Transverse colon (tissue), 4 donors: ENCODE measurements at places on chromosomes 13 and 19. TPM values are rescaled to one million over a fixed set of nuclear protein-coding genes. Genes with fewer than 3 reads are reported as not detected.

DNA sequence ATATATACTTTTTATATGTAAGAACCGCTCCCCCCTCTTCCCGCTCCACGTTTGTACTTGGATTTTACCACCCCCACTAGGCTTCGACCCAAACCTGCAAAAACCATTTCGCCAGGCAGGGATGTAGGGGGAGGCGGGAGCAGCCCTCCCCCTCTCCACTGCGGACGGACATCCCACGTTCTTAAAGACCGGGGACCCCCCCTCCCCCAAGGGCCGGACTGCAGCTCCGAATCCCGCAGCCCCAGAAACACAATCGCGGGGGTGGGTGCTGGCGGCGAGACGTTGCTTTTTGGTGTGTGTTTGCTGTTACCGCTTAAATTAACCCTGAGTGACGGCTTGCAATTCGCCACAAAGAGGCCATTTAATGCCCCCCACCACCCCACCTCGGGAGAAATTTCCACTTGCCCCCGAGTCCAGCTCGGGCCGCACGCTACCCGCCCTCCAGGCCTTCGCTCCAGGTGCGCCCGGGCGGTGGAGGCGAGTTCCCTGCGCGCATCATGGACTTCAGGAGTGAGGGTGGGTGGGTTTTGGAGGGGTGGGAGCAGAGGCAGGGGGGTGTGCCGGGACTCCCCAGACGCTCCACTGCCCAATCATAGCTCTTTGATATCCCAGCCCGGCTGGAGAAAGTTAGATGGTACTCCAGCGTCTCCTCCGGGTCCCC, 15.8 kb downstream of the NFIX start:
- no peak for DNase-seq

DNA sequence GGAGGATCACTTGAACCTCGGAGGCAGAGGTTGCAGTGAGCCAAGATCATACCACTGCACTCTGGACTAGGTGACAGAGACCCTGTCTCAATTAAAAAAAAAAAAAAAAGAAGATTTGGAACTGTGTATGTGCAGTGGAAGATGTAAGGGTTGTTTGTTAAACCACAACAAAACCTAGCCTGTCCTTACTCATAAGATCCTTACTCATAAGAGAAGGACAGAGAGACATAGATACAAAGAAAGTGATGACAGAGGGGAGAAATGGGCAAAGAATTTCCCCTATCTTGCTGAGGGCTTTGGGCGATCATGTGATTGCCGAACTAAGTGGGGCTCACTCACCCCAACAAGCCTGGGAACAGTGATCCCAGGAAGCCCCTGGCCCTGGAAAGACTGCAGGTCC, 7.9 kb downstream of the ITPKC start:
- no peak for DNase-seq

GRCh38 chr13:90696656-90697055, 650.8 kb upstream of the MIR17HG start:
- no peak for DNase-seq

DNA sequence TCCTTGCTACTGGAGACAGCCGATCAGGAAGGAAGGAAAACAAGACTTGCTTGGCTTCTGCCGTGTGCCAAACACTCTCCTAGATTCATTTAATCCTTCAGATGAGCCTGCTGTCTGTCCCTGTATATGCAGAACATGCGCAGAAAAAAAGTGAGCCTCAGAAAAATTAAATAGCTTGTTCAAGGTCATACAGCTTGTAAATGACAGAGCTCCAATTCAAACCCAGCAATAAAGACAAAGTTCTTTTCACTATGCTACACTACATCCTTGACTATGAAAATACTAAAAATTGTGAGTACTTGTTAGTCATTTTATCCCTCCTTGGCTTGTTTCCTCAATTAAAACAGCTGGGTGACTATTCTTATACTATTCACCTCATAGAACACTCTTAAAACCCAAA, 121.4 kb downstream of the KCNRG start:
- no peak for DNase-seq

DNA sequence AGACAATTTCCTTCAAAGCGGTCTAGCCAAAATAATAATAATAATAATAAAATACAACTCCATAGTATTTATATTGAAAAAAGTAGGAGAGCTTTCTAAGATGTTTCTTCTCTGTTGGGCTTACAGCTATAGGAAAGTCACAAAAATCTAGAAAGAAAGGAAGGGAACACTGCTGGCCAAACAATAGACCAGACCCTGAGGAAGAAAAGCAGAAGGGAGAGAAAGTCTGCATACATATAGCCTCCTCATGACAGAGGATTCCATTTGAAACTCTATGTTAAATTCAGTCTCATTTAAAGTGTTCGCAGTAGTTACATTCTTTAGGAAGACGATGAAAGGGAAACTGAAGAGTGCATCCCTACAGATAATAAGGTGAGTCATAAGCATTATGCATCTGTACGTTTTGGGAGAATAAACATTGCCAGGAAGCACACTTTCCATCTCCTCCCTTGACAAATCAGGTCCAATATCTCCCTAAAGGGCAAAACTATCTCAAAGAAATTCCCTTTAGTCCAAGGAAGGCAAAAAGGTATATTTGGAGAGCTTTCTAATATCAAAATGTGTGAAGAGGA, 86.5 kb downstream of the PCDH9 start:
- DNase-seq: no peak

DNA sequence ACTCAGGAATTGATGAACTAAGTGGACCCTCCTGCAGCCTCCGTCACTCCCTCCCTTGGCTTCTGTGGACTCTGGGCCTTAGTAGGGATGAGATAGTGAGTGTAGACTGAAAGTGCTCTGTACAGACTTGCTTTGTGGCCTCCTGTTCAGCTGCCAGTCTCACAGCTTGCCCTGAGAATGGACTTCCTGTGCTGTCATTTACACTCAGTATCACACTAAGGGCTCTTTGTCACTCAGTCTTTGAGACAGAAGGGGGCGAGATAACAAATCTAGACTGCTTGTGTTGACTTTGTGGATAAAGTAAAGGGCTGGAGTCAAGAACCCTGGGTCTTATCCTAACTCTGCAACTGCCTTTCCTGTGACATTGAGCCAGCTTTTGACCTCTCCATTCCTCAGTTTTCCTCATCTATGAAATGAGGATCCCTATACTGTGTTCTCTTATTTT, 21.0 kb upstream of the SPRY2 start:
- no peak for DNase-seq

GRCh38 chr13:44951184-44951583, 38.1 kb downstream of the NUFIP1 start:
- DNase-seq: no peak

- no peak for DNase-seq
Observed at GRCh38 chr19:18137657-18138339, 15.2 kb upstream of the PIK3R2 start.

GRCh38 chr19:12035220-12036172, at the start of gene ZNF433:
Gene ZNF433 (minus strand): TSS chr19:12035679. CDS start chr19:12035539, 140 bp downstream.
- DNase-seq: peak; percentile 96

- DNase-seq: no peak
Observed at GRCh38 chr13:52848455-52849195, at the start of gene PCDH8. Gene PCDH8 (minus strand): TSS chr13:52848640. CDS start chr13:52848436, 204 bp downstream.

DNA sequence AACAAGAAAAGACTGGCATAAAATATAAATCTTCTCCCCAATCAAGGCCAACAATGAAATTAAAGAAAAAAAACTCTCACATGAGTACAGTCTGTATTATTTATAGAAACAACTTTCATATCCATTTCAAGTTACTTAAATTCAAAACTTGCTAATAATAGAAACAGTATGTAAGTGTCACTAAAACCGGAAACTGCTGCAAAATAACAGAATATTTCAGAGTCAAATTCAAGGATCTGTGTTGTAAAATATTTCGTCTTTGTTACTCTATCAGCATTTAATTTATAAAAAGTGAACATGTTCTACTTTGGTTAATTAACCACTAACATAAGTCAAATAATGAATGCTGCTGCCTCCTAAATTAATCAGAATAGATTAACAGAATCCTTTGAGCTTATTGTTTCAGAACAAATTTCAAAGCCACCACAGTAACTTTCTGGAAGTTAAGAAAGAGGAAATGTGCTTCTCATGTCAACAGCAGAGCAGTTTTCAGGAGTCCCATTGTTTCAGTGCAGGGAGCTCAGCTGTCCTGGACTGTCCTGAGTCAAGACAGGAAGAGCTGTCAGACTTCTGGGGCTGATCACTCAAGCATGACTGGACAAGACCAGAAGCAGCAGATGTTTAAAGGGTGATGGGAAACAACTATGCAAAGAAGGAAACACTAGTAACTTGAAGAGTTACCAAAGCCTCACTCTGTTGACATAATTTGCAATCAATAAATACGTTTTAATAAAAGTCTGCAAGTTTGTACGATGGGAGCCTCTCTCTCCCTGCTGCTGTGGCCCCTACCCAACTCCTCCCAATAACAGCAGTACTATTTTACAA, 76.9 kb downstream of the FOXO1 start:
- peak; percentile 48 for DNase-seq

DNA sequence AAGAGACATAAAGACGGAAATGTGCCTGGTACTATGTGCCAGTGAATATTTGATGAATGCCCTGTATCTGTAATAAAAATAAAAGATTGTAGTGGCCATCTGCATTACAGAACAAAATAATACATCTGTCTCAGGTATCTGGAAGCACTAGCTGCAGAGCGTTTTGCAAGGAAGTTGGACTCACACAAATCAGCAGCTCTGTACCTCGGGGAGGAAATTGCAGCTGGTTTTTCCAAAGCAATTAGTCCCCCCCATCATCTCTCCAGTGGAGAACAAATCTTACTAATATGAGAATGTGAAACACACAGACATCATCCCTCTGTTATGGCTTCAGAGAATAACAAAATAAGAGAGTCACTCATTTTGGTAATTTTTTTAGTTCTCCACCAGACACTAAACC, 245.3 kb downstream of the ITGBL1 start:
- no peak for DNase-seq

GRCh38 chr19:49952479-49952836, 8.5 kb downstream of the SIGLEC11 start:
- DNase-seq: no peak

- DNase-seq: no peak
Observed at GRCh38 chr19:50162988-50163387, at the start of gene IZUMO2. Gene IZUMO2 (minus strand): TSS chr19:50163281. CDS start chr19:50163194, 87 bp downstream.

GRCh38 chr13:65966991-65967451, 1263.1 kb downstream of the PCDH9 start:
- DNase-seq: no peak

DNA sequence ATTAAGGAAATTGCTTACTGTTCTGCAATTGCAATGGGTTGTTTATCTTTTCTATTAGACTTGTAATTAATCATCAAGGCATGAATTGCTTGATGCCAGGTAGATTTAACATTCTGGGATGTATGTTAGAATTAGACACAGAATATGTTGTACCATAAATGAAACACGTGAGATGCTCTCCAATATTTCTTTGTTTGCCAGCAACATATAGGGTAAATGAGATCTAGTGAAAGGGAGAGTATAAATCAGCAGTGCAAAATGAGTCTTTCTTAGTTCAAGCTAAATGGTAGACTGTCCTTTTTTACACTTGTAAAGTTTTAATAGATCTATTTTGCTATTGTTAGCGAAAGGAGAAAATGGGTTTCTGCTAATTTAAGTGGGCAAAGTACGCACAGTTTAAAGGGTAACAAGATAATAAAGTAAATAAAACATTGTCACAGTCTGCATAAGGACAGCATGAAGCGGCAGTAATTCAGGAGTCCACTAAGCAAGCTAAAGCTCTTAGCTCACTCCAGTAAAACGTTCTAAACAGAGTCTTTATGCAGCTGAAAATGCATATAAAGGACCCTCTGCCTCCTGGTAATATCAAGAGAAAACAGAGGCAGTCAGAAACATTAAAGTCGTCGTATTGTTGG, 1137.1 kb downstream of the OLFM4 start:
- no peak for DNase-seq

DNA sequence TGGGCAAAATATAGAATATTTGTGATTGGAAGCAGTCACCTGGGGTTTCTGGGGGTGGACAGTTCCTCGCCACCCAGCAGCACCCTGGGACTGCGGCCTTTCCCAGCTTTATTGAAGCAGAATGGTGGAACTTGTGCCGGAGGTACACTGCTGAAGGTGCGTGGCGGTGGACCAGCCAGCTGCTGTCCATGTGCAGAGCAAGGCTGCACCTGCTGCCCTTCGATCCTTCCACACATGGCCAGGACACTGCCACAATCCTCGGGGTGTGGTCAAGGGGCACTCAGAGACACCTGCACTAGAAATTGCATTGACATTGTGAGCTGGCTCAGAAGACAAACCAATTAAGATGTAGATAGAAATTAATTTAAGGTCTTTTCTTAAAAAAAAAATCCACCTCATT, 11.4 kb upstream of the GPI start:
- no peak for DNase-seq

DNA sequence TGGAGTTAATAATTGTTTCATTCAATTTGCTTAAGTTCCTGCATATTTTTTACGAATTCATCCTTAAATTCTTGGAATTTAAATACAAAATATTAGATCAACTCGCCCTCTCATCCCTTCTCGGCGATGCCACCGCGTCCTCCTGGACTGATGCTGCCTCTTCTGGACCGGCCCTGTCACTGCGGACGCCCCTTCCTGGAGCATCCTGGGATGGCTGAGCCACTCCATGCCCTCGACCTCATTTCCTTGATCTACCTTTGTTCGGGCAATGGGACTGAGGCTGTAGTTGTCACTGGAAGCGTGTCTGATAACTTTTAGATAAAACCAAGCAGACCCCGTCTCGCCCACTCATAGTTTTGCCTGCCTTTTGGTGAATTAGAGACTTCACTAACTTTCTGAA, 283.7 kb downstream of the TEX29 start:
- no peak for DNase-seq

DNA sequence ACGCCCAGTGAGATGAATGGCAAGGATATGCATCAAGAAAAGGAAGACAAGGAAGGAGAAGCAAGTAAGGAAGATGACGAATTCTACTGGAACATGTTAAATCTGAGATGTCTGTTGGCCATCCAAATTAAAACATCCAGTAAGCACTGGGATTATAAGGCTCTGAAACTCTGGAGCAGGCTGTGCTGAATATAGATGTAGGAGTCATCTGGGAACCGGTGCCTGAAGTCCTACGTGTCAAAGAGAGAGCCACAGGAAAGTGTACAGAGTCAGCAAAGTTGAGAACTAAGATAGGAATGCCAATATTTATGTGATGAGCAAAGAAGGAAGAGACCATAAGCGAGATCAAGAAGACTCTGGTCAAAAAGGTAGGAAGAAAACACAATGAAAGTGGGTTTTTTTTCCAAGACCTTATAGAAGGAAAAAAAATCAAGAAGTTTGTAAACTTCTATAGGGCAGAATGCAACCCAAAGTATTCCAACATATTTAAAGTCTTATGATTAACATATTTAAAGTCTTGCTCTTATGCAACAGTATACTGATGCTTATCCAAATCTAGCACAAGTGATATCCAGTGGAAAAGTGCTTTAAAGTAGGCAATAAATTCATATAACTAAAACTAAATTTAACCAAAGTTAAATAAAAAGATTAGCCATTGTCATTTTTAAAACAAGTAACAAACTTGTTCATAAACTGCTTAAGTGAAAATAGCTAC, 51.2 kb upstream of the EEF1AKMT1 start:
- no peak for DNase-seq

GRCh38 chr13:45811891-45812694, 39.5 kb downstream of the SIAH3 start:
- DNase-seq: no peak

Gene SHC2
- total RNA-seq: 6.3 TPM

Gene PRTN3
- not detected for total RNA-seq

Gene POSTN
- 15.1 TPM for total RNA-seq

Gene LILRA6
- 0.79 TPM for total RNA-seq

Gene KL
- total RNA-seq: 0.60 TPM

Gene PCDH9
- total RNA-seq: 0.37 TPM

Gene NEK5
- total RNA-seq: 0.14 TPM

Gene USF2
- total RNA-seq: 116 TPM

Gene C19orf85
- not detected for total RNA-seq

Gene C19orf44
- total RNA-seq: 6.7 TPM
